GM23338 (cell line): ENCODE measurements at places on chromosomes 3 and 15.
A peak's percentile ranks its signal among the peaks of the same experiment; 100 is the strongest.

DNA sequence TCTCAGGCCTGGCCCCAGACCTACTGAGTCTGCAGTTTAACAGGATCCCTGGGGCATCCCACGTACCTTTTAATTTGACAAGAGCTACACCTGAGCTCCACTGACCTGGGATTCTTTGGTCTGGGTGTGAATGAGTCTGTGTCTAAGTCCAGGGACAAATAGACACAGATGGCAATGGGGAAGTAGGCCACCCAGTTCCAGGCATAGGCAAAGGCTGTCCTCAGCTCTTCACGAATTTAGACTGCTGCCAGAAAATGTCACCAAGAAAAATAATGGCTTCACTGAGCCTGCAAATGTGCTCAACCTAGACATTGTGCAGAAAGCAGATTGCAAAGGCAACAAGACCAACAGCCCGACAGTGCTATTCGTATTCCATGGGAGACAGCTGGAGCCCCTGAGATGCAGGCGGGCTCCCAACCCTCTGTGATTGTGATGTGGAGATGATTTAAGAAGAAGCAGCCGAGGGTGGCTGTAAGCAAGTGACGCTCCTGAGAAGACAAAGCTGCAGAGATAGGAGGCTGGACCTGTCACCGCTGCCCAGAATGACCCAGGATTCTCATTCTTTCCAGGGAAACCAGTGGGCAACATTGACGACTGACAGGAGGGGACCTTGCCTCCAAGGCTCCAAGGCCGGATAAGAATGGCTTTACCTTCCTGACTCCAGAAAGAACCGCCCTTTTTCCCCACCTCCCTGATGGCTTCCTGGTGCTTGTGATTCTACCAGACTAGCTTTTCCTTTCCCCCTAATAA lies 39.8 kb upstream of the IREB2 start:
- no peak for DNase-seq

DNA sequence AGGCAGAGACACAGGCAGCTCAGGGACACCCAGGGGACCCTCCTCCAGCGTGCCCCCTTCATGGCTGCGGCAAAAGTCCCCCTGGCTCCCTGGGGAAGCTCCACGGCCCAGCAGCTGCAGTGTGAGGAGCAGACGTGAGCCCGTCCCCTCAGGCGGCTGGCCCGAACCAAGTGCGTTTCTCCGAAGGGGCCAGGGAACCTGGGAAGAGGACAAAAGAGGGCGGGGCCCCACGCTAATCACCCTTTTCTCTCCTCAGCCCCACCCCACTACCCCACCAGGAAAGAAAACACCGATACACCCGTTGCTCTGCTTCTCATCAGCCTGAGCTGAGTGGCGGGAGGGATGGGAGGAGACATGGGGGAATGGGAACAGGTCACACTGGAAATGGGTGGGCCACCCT lies at the start of gene MUC4:
Gene MUC4, minus strand, starts transcription at position 174 of the 400 bp plus-strand sequence. Its CDS starts 112 bp downstream, at position 62.
- peak; percentile 63 for DNase-seq

DNA sequence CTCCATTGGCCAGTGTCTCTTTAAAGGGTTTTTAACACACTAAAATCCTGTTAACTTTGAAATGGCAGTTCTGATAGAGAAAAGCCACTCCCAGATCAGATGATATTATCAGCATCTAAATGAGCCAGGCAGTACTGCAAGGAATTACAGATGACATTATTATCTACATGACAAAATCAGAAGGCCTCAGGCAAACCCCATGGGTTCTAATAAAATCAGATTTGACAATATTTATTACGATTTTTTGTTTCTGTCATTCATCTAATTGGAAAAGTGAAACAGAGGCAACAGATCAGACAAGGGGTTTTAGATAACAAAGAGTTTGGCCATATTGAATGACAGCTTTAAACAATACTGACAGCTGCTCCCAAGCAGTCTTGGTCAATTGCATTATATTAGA lies 112.7 kb downstream of the FEZF2 start:
- DNase-seq = no peak

DNA sequence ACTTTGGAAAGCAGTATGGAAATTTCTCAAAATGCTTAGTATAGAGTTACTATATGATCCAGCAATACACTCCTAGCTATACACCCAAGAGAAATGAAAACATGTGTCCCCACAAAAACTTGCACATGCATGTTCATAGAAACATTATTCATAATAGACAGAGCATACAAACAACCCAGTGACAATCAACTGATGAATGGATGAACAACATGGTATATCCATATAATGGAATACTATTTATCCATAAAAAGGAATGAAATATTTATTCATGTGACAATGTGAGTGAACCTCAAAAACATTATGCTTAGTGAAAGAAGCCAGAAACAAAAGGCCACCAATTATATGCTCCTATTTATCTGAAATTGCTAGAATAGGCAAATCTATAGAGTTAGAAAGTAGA lies 6.7 kb downstream of the MYH15 start:
- DNase-seq = no peak

GRCh38 chr3:126921085-126921824 lies 61.7 kb upstream of the PLXNA1 start:
- DNase-seq = no peak
